Osteocyte (in vitro differentiated cells): ENCODE measurements at places on chromosomes 12 and 14.

DNA sequence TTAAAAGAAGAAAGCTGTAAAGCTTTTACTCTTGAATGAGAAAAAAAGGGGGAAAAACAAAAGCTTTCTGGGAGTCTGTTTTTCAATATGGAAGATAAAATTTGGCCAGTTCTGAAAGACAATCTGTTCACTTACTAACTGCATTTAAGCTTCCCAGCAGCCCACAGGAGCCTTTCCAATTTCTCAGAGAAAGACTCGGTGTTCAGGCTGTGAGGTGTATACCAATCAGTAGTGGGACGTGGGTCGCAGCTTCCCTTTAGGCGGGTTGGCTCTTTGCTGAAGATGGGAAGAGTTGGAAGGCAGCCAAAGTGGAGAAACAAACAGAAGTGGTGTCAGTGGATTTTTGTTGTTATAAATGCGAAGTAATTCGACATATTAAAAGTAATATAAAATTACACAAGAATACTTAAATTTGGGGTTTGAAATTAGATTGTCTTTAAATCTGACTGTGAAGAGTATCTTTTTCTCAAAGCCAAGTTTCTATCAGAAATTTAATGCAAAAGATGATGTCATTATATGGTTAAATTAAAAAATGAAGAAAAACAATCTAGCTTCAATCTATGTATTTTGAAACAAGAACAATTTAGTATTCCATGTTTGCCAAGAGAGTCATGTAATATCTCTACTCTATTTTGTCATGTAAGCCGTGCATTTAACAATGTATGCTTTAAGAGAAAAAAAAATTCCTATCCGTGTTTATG, 590.2 kb upstream of the ATXN7L3B start:
- H3K36me3 ChIP-seq, result no peaks in the 10 kb centered on the region
- H3K4me1 ChIP-seq, result no peaks in the 10 kb centered on the region
- H3K27me3 ChIP-seq, result peaks cover 8% of the 10 kb centered on the region
- no peak overlapping the region for H3K4me3 ChIP-seq
- no peak for DNase-seq
- H3K27ac ChIP-seq, result no peak overlapping the region

GRCh38 chr12:76820888-76821482, 57.1 kb downstream of the ZDHHC17 start:
- no peak for DNase-seq
- H3K4me3 ChIP-seq, result no peak overlapping the region
- peaks cover 21% of the 10 kb centered on the region for H3K36me3 ChIP-seq
- H3K27ac ChIP-seq, result no peak overlapping the region
- H3K4me1 ChIP-seq, result peaks cover 4% of the 10 kb centered on the region
- H3K27me3 ChIP-seq, result no peaks in the 10 kb centered on the region

- no peak overlapping the region for H3K4me3 ChIP-seq
- peaks cover 4% of the 10 kb centered on the region for H3K27me3 ChIP-seq
- H3K36me3 ChIP-seq, result no peaks in the 10 kb centered on the region
- H3K27ac ChIP-seq, result no peak overlapping the region
- H3K4me1 ChIP-seq, result peaks cover 17% of the 10 kb centered on the region
These were observed 252.4 kb upstream of the TBX3 start for GRCh38 chr12:114936148-114937079.

DNA sequence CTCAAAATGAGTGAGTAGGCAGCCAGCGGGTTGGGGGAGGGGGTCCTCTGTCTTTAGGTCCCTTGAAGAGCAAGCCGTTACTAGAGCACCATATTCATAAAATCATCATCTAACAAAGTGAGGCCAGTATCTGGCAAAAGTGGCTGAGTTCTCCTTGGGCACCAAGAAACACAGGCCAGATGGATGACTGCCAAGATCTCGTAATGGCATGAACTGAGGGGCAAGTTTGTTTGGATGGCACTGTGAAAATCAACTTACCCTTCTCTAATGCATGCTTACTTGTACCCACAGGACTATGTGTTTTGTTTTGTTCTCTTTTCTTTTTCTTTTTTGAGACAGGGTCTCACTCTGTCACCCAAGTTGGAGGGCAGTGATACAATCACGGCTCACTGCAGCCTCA, 41.6 kb downstream of the GNPTAB start:
- H3K27ac ChIP-seq, result no peak overlapping the region
- H3K36me3 ChIP-seq, result peaks cover 19% of the 10 kb centered on the region
- H3K4me1 ChIP-seq, result no peaks in the 10 kb centered on the region
- H3K4me3 ChIP-seq, result no peak overlapping the region
- no peak for DNase-seq

GRCh38 chr12:28099871-28100270, 90.4 kb upstream of the CCDC91 start:
- DNase-seq, result no peak
- no peak overlapping the region for H3K4me3 ChIP-seq
- H3K27ac ChIP-seq, result no peak overlapping the region
- H3K27me3 ChIP-seq, result no peaks in the 10 kb centered on the region
- no peaks in the 10 kb centered on the region for H3K36me3 ChIP-seq

GRCh38 chr14:74584951-74585350, 27.1 kb downstream of the LTBP2 start:
- DNase-seq, result no peak
- H3K4me1 ChIP-seq, result peaks cover 60% of the 10 kb centered on the region
- H3K27ac ChIP-seq, result peak overlapping the region; percentile 70
- no peak overlapping the region for H3K4me3 ChIP-seq
- H3K36me3 ChIP-seq, result peaks cover 45% of the 10 kb centered on the region

DNA sequence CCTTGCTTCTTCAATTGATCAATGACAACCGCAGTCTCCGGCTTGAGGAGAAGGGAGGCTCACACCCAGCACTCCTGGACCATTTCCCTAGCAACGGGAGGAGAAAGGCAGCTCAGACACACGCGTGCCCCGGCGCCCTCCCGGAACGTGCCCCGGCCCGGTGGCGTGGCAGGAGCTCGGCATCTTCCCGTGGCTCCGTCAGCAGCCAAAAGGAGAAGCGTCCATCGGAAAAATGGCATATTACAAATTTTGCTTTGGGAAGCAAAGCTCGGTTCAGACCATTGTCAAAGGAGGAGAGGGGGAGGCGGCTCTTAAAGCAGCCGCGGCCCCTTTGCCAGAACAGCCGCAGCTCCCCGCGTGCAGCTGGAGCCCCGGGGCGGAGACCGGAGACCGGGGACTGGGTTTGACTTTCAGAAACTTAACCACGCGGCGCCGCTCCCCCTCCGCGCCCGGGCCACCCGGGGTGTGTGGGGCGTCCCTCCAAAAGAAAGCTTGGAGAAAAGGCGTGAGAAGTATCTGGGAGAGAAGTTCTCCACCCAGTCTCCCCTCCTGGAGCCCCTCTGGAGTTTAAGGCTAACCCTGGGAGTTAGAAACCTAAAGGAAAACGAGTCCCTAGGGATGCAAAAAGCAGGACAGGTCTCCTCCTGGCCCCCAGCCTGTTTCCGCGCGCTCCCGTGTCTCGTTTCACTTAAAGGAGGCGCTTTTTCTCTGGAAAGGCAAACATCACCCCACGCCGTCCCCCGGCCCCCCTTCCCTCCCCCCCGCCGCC, 545 bp downstream of the PPFIA2 start:
- peaks cover 17% of the 10 kb centered on the region for H3K4me1 ChIP-seq
- no peak for DNase-seq
- peaks cover 37% of the 10 kb centered on the region for H3K27me3 ChIP-seq
- H3K4me3 ChIP-seq, result peak overlapping the region; percentile 80
- H3K27ac ChIP-seq, result no peak overlapping the region

DNA sequence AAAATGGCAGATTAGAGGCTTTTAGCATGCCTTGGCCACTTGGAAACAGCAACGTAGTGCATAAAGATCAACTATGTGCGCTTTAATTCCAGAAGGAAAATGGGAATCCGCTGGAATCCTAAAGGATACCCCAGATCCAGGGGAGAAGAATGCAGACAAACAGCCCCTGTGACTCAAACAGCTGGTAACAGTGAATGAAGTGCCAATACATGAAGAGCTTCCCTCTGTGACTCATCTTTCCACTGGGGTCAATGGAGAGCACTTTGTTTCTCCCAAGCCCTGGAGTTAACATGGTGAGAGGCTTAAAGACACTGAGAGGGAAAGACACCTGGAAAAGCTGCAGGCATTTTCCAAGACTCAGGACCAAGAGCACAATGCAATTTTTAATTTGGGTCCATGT, 263.1 kb downstream of the CEP128 start:
- no peak overlapping the region for H3K4me3 ChIP-seq
- DNase-seq, result no peak
- H3K27ac ChIP-seq, result no peak overlapping the region
- peaks cover 36% of the 10 kb centered on the region for H3K36me3 ChIP-seq

GRCh38 chr12:128661226-128661569, 162.6 kb downstream of the SLC15A4 start:
- H3K4me3 ChIP-seq, result no peak overlapping the region
- no peaks in the 10 kb centered on the region for H3K36me3 ChIP-seq
- DNase-seq, result no peak
- H3K27me3 ChIP-seq, result no peaks in the 10 kb centered on the region
- H3K4me1 ChIP-seq, result no peaks in the 10 kb centered on the region

GRCh38 chr14:106436310-106436905, 910.0 kb downstream of the TMEM121 start:
- no peak overlapping the region for H3K27ac ChIP-seq
- no peak for DNase-seq
- no peak overlapping the region for H3K4me3 ChIP-seq
- no peaks in the 10 kb centered on the region for H3K4me1 ChIP-seq
- H3K36me3 ChIP-seq, result no peaks in the 10 kb centered on the region
- no peaks in the 10 kb centered on the region for H3K27me3 ChIP-seq

DNA sequence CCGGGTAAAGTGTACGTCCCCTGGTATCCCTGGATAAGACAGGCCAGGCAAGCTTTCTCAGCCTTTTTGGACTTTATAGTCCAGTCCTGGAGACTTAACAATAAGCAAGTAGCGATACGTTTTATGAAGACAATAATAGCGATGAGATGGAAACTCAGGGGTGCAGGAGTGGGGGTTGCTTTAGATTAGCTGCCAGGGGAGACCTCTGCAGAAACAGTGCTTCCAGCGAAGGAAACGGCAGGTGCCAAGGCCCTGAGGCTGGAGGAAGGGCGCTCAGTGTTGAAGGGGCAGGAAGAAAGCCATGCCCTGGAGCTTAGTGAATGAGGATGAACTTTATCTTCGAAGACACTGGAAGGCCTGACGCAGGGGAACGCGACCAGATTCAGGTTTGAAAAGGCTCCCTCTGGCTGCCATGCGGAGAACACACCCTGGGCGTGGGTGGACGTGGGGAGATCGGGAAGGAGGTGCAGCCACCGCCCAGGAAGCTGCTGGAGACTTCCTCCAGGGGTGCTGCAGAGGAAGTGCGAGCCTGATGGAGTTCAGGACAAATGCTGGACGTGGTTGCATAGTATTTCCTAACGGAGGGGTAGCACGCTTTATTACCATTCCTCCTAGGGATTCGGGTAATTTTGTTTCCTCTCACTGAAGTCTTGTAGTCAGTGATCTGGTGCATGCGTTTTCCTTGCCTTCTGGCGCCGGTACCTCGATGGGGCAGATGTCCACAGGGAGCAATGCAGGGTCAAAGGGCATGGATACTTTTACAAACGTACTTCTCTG, 26.1 kb upstream of the UBC start:
- no peak overlapping the region for H3K4me3 ChIP-seq
- no peak overlapping the region for H3K27ac ChIP-seq
- H3K36me3 ChIP-seq, result no peaks in the 10 kb centered on the region
- H3K27me3 ChIP-seq, result no peaks in the 10 kb centered on the region

DNA sequence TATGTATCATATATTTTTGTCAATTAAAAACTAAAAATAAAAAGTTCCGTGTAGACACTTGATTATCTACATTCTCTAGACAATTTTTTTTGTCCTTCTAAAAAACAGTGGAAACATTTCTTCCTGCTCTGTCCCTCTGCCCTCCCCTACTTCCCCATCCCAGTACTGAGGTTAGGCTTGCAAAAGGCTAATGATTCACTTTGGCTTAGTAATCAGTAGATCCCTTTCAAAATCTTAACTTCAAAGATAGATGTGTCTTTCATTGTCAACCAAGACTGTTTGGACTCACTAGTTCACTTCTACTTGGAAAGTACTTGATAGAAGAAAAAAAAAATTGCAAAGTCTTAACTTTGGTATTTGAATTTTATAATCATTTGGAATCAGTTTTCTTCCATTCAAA, 3.8 kb downstream of the SETD3 start:
- no peaks in the 10 kb centered on the region for H3K27me3 ChIP-seq
- DNase-seq, result no peak
- H3K4me3 ChIP-seq, result no peak overlapping the region
- H3K36me3 ChIP-seq, result no peaks in the 10 kb centered on the region
- peaks cover 32% of the 10 kb centered on the region for H3K4me1 ChIP-seq
- H3K27ac ChIP-seq, result no peak overlapping the region

DNA sequence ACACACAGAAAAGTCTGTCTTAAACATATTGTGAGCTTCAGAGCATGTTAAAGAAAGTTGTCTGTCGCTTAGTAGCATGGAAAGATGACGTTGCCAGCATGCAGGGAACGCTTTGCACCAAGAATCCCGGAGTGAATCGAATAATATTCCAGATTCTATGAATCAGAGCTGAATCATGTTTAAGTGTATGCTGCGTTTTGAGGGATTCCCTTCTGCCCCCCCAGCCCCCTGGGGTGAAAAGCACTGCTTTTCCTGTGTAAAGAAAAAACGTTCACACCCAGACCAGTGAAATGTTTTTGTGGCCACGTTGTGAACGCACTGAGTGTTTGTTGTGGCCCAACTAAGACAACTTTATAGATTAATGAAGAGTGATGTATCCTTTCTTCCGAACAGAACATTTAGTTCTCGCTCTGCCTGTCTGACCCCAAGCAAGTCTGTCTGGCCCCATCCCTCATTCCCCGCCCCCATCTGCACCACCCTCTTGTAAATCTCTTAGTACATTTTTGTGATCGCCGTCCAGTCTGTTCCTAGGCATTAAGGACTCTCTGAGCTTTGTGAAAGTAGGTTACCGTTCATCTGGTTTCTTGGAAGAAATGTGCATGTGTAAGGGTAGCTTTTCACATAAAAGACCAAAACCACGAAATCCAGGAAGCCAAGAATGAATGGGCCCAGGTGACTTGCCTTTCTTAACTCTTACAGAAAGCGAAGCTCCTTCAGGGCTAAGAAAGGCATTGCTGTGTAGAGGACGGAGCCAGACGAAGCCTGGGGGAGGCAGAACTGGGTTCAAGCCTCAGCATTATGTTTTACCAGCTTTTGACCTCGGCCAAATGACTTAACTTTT, 103.0 kb downstream of the SAMD4A start:
- peak overlapping the region; percentile 86 for H3K27ac ChIP-seq
- no peaks in the 10 kb centered on the region for H3K27me3 ChIP-seq
- H3K4me3 ChIP-seq, result peak overlapping the region; percentile 17
- peaks cover 76% of the 10 kb centered on the region for H3K4me1 ChIP-seq
- DNase-seq, result no peak

- H3K36me3 ChIP-seq, result no peaks in the 10 kb centered on the region
- H3K27me3 ChIP-seq, result no peaks in the 10 kb centered on the region
- H3K4me3 ChIP-seq, result no peak overlapping the region
- H3K27ac ChIP-seq, result no peak overlapping the region
These were observed 179.4 kb downstream of the EFCAB11 start for GRCh38 chr14:89775151-89775550.
